Activated gamma-delta T cell treated with Interleukin-2 at 50 U/mL for 16 hours (primary cell): ENCODE measurements at places on chromosomes 1 and 21.
A peak's percentile ranks its signal among the peaks of the same experiment; 100 is the strongest.

DNA sequence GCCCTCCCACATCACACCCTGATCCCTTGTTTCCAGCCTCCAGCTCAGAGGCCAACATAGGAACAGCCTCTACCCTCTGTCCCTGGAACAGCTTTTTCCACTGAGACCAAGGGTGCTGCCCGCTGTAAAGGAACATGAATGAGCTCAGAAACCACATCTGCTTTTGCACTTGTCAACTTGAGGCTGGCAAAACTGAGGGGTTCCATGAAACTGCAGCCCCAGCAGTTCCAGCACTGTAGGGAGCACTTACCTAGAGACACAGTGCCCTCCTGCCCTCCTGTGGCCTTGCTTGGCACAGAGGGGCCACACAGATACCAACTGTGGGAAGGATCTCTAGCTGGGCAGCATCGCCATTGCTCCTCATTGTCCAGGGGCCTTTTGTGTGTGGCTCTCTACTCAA is 51.7 kb downstream of the ITPKB start:
- DNase-seq: peak; percentile 47

DNA sequence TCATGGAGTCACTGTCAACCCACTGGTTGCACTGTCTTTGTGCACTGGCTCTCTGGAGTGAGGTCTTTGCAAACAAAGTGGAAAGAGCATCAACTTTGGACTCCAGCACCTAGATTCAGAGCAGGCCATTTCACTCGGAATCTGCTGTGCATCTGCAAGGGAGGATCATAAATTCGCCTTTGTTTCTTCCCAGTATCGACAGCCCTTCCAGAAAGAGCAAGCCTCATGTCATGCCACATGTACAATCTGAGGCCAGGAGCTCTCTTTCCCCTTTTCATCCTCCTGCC is 853 bp upstream of the PCSK9 start:
- DNase-seq: no peak

DNA sequence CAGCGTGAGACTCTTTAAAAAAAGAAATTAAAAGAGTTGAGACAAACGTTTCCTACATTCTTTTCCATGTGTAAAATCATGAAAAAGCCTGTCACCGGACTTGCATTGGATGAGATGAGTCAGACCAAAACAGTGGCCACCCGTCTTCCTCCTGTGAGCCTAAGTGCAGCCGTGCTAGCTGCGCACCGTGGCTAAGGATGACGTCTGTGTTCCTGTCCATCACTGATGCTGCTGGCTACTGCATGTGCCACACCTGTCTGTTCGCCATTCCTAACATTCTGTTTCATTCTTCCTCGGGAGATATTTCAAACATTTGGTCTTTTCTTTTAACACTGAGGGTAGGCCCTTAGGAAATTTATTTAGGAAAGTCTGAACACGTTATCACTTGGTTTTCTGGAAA is 31.2 kb downstream of the IFNAR1 start:
- no peak for DNase-seq

DNA sequence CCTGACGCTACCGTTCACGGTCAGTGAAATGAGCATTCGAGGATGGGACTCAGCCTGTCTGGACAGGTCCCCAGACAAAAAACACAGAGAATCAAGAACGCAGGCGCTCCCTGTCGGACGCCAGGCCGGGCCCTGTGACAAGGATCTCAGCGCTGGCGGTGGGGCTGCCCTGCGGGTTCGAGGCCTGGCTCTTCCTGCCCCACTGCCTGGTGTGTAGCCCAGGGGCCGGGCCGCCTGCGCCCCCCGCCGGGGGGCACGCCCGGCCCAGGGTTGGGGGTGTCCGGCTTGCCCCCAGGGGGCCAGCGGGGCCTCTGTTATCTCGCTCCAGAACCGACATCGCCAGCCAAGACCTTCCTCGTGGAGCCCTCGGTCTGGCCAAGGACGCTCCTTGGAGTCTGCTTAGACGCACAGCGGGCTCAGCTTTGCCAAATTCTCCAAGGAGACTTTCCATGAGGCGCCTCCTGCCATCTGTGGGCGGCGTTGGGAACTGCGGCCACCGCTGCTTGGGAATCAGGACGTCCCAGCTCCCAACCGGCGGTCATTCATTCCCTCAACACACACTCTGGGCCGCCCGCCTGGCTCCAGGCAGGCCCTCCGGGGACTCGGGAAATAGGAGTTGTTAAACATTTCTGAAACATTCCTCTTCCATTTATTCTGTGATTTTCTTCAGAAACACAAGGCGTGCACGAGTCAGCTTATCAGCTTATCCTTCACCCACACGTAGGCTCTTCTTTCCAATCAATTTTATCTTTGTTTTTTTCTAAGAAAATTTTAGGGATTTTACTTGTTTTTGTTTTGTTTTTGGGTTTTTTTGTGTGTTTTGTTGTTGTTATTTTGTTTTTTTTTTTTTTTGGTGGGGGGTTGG is 11.3 kb upstream of the RIPK4 start:
- no peak for DNase-seq

DNA sequence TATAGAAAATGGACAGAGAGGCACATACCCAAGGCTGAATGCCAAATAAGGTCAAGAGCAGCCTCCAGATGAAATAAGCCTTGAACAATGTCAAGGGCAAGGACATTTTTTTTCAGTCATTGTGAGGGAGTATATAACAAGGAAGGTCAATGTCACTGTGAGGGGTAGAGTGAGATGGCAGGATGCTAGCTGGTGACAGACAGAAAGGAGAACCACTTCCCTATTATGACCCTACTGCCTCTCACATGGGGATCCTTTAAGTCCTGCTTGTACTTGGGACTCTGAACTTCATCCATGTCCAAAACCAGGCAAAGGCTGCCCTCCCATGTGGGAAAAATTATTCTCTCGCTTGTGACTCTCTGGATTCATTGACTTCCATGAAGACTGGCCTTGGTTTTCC is 119.5 kb upstream of the COA6 start:
- no peak for DNase-seq

- no peak for DNase-seq
Observed at GRCh38 chr1:167648252-167648849, 18.3 kb downstream of the RCSD1 start.

GRCh38 chr1:245096311-245097066 is 58.3 kb upstream of the KIF26B start:
- no peak for DNase-seq

DNA sequence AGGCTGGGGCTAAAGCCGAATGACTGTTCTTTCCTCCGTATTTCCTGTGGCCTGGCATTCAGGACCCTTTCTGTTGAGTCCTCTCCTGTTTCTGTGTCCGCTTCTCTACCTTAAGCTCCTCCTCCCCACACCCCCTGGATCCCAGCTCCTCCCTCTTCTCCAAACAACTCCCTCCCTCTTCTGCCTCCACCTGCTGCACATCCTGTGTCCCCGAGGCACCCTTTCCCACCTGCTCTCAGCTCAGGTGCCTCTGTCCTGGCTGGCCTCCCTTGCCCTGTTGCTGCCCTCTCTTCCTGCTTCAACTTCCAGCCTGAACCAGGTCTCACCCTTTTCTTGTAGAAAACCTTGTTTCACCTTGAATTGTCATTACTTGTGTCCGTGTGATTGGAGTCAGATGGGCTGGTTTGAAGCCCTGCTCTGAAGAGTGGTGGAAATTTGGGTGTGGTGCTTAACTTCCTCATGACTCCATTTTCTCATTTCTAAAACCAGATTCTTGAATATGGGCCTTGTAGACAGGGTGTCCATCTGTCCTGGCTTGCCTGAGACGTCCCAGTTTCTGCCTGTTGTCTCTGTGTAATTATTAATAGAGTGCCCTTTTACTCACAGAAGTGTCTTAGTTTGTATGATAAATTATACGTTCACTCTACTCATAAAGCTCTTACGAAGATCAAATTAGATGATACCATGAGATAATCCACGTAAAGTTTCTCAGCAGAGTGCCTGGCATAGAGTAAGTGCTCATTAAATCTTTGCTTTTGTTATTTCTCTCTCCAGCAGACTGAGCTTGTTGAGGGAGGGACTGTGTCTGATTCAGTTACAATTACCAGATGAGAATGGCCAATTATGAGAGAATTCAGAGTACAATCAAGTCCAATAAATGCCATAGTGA is 58.9 kb upstream of the TRABD2B start:
- no peak for DNase-seq

GRCh38 chr1:118896416-118896815 is 91.7 kb downstream of the TBX15 start:
- no peak for DNase-seq

DNA sequence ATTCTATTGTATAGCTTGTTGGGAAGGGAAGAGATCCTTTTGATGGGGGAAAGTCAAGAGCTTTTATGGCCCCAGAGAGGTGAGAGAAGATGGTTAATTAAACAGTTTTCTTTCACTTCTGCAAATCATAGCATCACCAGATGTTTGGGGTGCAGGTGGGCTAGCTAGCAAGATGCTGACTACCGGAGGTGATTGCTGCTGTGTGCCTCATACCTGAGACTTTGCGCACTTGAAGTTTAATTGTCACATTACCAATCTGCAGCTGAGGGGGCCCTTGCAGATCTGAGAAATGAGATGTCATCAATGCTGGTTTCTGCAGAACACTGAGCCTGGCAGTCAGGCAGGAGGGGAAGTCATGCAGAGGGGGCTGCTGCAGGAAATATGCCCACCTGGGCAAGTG is 73.9 kb downstream of the SNRPE start:
- no peak for DNase-seq

DNA sequence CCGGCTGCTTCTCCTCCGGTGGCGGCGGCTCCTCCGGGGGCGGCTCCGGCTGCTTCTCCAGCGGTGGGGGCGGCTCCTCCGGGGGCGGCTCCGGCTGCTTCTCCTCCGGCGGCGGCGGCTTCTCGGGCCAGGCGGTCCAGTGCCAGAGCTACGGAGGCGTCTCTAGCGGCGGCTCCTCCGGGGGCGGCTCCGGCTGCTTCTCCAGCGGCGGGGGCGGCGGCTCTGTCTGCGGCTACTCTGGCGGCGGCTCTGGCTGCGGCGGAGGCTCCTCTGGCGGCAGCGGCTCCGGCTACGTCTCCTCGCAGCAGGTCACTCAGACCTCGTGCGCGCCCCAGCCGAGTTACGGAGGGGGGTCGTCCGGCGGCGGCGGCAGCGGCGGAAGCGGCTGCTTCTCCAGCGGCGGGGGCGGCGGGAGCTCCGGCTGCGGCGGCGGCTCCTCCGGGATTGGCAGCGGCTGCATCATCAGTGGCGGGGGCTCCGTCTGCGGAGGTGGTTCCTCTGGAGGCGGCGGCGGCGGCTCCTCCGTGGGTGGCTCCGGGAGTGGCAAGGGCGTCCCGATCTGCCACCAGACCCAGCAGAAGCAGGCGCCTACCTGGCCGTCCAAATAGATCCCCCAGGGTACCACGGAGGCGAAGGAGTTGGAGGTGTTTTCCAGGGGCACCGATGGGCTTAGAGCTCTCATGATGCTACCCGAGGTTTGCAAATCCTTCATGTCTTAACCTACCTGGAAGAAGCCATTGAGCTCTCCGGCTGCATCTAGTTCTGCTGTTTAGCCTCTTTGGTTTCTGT is 2.0 kb downstream of the LORICRIN start:
- peak; percentile 14 for DNase-seq

GRCh38 chr1:198178615-198179014 is 21.8 kb downstream of the NEK7 start:
- DNase-seq: no peak

DNA sequence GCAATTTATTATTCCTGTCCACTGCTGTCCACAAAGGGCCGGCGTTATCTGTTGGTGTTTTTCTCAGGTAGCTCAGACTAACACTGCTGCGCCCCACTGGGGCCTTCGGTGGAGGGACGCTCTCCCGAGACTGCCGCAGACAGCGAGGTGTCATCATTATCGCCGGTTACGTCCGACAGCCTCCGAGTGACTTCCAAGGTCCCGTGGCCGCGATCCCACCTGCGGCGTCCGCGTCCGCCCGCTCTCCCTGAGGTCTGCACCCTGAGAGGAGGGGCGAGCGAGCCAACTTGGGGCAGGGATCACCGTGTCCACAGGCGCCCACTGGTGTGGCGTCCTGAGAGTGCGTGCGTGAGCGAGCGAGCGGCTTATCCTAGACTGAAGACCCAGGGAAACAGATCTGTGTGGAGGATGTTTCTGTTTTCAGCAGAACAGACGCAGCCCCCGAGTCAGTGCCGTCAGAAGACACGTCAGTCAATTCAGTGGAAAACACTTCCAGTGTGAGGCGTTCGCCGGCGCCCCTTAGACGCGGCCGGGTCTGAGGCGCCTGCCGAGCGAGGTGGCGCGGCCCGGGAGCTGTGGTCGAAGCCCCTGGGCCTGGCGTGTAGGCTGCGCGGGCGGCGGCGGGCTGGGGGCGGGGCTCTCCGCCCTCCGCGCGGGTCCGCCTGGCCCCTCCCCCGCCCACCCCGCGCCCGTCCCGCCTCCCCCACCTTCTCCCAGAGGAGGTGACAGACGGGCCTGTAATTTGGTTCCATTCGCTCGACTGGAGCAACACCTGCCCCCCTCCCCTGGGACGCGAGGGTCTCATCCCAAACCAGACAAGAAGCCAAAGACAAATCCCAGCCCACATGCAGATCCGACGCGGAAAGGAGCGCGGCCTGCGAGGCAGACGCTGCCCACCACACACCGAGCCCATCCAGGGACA is 12.6 kb downstream of the NHLH2 start:
- no peak for DNase-seq

GRCh38 chr1:88777604-88778149 is 93.6 kb downstream of the PKN2 start:
- no peak for DNase-seq

GRCh38 chr21:35873441-35873840 is 186.9 kb downstream of the SETD4 start:
- DNase-seq: no peak

- no peak for DNase-seq
Observed at GRCh38 chr1:95396557-95396956, 162.5 kb downstream of the RWDD3 start.

- DNase-seq: no peak
Observed at GRCh38 chr1:89681045-89681729, 48.3 kb downstream of the LRRC8C start.

DNA sequence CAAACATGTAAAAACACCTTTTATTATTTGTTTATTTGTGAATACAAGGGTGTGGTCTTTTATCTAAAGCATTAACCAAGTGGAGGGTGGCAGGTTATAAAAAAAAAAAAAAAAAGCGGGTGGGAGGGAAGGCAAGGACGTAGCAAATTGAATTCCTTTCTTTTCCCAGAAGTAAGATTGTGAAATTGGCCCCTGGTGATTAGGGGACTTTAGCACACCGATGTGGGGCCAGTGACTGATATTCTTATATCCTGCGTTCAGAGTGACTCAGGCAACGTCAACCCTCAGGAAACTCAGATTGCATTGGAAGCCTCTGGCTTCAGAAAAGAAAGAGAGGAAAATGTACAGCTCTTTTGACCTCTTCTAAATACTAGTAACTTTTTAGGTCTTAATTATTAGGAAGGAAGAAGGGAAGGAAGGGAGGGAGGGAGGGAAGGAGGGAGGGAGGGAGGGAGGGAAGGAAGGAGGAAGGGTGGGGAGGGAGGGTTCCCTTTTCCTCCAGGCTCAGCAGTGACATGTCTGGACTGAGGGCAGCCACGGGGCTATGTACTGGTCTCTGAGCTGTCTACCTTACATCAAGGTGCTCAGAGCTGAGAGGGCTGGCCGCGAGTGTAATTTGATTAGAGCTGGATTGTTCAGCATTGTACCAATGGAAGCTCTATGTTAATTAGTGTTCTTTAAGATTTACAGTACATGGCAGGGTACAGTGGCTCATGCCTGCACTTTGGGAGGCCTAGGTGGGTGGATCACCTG is 30.2 kb downstream of the EVA1C start:
- no peak for DNase-seq
